Endodermal cell (in vitro differentiated cells): ENCODE measurements at places on chromosomes 6 and 20.

GRCh38 chr6:155708100-155708499 is 252.5 kb upstream of the NOX3 start:
- no peak for DNase-seq

DNA sequence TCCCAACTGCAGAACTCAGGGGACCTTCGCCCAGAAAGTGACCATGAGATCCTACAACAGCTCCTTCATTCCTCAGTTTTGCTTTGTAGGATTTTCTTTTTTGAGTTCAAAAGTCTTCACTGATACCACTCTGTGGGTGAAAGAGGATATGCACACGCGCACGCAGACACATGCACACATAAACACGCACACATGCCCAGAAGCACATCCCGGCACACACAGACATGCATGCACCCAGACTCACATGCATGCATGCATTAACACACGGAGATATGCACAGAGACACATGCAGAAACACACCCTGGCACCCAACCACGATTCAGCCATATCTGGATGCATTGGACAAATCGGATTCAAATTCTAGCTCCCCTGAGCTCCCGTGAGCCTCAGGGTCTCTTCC is 36.4 kb downstream of the ANKRD60 start:
- DNase-seq = no peak

DNA sequence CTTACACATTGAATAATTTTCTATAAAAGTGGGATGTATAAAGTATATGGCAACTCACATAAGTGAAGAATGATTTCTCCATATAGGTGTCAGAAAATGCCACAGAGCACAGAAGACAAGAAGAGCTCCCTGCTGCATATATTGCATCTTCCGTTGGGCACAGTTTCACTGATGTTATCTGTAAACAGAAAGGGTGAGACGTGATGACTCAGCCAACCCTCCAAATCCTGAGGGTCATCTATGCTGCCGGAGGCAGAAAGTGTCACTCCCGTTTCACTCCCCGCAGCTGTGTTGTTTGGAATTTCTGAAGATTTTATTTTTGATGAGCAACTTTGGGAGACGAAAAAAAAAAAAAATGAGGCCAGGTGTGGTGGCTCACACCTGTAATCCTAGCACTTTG is 644.1 kb downstream of the C6orf118 start:
- no peak for DNase-seq

DNA sequence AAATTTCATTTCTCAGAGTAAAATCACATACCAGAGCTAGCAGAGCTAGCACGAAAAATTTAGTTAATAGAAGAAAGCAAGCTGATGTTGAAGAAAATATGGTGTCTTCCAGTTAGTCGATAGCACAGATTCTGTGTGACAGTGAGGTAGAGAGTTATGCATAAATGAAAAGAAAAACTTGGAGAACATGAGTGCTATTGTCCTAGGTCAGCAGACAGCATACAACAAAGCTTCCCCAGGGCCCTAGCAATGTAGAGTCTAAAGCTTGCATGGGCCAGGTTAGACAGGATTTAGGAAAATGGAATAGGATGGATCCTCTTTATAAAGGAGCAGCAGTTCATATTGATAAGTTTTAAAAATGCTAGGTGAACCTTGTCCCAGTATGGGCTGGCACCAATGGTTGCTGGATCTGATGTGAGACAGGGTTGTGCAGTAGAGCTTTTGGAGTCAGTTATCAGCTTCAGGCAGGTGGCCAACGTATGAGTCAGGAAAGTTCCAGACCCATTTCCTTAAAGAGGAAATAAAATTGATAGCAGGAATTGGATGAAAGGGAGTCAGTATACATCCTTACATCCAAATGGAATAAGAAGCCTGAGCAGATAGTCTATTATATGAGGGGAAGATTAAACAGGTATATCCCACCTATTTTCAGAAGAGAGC is 277.2 kb downstream of the FRK start:
- no peak for DNase-seq

- no peak for DNase-seq
These were observed 12.1 kb downstream of the TJAP1 start for GRCh38 chr6:43489277-43490072.
